AG20443 (cell line): ENCODE measurements at places on chromosomes 16 and 17.

GRCh38 chr17:10871914-10872313 lies 34.0 kb upstream of the PIRT start:
- no peak for DNase-seq

DNA sequence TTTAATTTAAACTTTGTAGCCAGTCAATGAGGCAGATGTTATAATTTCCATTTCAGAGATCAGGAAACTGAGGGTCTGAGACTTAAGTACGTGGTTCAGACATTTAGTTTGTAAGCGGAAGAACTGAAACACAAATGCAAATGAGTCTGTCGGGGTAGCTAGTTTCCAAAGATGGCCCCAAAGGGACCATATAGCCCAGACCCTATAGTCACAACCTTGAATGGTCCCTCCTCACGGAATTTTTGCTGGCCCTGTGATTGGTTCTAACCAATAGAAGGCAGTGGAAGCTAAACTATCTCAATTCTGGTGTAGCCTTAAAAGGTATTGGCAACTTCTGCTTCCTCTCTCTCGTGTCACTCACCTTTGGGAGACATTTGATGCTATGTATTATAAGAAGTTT lies 7.5 kb upstream of the BCO1 start:
- DNase-seq, result no peak

- DNase-seq, result no peak
Measured at GRCh38 chr17:47604598-47604927, 45.2 kb upstream of the KPNB1 start.

GRCh38 chr17:17853811-17854447 lies 17.1 kb upstream of the SREBF1 start:
- DNase-seq, result no peak

DNA sequence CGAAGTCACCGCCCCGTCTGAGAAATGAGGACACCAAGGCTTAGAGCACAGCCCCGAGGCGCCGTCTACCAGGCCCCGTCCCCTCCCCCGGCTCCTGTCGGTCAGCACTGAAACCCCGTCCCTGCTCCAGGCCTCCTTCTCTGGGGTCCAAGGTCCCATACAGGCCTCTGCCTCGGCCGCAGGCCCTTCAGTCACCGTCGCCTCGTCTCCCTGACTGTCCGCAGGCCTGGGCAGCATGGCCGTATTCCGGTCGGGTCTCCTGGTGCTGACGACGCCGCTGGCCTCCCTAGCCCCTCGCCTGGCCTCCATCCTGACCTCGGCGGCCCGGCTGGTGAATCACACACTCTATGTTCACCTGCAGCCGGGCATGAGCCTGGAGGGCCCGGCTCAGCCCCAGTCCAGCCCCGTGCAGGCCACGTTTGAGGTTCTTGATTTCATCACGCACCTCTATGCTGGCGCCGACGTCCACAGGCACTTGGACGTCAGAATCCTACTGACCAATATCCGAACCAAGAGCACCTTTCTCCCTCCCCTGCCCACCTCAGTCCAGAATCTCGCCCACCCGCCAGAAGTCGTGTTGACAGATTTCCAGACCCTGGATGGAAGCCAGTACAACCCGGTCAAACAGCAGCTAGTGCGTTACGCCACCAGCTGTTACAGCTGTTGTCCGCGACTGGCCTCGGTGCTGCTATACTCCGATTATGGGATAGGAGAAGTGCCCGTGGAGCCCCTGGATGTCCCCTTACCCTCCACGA lies 617 bp downstream of the COASY start:
- peak; percentile 41 for DNase-seq

DNA sequence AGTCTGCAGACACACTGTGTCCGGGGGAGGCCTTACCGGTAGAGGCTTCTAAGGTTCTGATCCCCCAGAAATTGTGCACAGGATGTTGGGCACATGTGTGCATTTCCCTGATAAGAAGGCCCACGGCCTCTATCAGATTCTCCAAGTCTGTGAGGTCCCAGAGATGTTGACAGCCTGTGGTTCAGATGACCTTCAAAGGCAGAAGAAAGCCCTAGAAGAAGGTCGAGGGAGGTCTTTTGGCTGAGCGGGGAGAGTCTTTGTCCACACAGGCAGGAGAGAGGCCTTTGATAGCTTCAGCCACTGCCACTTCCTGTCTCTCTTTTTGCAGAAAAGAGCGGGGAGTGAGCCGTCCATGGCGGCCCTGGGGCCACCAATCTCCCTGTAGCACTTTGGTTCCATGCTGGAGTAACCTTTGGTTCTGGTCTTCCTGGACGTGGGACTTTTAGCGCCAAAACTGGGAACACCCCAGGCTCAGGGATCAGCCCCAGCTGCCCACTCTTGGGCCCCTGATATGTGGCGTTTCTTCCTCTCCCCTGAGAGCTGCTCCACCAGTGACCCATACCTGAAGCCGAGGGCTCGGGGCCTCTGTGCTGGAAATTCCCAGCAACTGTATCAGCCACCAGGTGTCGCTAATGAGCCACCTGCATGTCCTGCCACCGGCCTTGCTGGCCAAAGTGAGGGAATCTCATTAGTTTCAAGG lies 28.1 kb upstream of the LGALS9 start:
- DNase-seq, result peak; percentile 89

GRCh38 chr16:31409433-31409832 lies 16.3 kb downstream of the ITGAD start:
- DNase-seq, result peak; percentile 37

GRCh38 chr17:66614469-66614868 lies 220.4 kb upstream of the CACNG5 start:
- no peak for DNase-seq

DNA sequence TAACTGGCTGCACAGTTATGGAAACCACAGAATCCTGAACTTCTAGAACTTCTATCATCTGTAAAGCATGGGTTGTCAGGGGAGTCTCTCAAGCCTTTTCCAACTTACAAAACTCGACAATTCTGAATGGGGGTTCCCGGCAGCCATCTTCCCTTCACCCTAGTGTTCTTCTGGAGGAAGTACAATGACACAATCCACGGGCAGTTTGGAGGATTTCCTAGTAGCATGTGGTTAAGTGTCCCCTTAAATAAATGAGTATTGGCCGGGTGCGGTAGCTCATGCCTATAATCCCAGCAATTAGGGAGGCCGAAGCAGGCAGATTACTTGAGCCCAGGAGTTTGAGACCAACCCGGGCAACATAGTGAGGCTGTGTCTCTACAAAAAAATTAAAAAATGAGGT lies 2.1 kb downstream of the SLC16A6 start:
- DNase-seq, result no peak

- DNase-seq, result peak; percentile 44
Measured at GRCh38 chr17:49201481-49201927, 8.9 kb downstream of the GNGT2 start.

DNA sequence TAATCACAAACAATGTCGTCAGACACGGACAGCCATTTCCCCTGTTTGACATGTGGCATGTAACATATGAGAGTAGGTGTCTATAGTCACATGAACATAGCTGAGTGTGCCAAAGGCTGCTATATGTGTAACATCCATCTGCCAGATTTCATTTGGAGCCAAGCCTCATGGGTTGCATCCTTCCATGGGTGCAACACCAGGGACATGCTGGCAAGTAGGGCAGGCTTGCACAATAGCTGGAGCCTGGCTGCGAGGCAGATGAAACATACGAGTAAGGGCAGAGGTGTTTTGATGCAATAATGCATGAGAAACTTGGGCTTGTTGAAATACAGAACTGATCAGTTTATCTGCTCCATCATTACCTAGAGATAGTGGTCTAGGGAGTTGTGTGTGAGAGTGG lies 9.0 kb upstream of the ZNF689 start:
- DNase-seq, result no peak

DNA sequence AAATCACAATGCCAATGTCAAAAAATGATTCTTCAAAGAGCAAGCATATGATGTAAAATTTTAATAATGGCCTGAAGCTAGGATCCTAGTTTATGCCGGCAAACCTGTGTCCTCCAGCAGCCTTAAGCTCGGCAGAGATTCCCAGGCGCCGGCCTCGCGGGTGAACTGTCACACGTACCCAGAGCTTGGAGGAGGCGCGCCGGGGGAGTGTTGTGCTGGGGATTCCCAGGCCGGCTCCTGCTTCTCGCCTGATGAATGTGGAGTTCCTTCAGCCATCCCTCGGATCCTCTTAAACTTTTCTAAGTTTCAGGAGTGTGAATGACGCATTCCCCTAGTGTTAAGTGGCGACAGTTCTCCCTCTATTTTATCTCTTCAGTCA lies 19.1 kb upstream of the NTN1 start:
- no peak for DNase-seq

DNA sequence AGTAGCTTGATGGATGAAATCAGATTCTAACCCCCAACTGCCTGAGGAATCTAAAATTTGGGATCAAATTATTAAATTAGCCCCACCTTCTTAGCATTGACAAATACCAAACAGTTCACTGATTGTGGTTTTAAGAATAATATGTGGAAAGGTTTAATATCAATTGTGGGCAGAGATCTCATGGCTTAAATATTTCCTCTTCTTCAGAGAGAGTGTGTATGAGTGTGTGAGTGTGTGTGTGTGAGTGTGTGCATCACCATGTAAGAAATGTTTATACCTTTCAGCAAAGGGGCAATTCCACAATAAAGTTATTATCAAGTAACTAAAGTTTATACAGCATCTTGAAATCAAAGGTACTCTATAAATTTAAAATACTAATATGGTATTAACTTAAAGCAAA lies 3.2 kb downstream of the SMURF2 start:
- DNase-seq, result no peak

DNA sequence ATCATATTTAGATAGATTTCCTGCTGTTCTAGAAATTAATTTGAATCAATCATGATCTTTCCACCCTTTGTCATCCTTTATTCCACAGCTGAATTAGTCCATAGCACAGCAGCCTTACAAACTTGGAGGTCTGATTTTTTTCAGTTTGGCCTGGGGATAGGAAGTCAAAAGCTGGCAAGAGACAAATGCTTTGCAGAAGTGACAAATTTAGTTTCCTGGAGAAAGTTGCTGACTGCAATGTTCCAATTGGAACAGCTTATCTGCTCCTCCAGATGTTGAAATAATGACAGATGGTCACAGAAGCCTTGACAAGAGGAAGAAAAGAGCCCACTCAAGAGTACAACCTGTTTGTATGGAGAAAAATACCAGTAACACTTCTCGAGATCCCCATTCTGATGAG lies 1276.1 kb upstream of the CDH8 start:
- DNase-seq, result no peak

DNA sequence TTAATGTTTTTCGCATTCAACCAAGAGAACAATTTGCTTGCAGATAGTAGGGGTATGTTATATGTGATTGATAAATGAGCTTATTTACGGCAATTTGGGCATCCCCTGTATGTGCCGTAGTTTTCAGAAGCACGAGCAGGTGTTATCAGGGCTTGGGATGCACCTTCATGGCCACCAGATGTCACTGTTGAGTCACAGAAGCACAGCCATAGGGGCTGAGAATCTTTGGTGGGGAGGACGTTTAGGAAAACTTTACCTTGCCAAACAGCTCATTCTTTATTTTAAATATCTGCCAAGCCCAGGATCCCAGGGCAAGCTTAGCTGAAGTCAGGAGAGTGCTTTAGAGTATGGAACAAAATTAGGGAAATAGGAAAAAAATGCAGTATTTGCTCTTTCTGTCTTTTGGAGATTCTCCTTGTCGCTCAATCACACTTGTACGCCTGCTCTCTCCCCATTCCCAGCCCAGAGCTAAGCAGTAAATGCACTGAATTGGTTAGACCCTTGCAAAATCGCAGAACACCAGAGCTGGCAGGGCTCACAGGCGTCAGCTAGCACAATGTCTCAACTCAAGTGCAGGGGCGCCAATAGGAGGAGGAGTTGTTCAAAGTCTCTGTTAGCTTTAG lies 93.6 kb upstream of the MPHOSPH6 start:
- peak; percentile 80 for DNase-seq

- DNase-seq, result no peak
Measured at GRCh38 chr17:13128676-13129075, 110.8 kb upstream of the ELAC2 start.

GRCh38 chr17:43373356-43373755 lies 25.4 kb upstream of the ARL4D start:
- DNase-seq, result no peak

DNA sequence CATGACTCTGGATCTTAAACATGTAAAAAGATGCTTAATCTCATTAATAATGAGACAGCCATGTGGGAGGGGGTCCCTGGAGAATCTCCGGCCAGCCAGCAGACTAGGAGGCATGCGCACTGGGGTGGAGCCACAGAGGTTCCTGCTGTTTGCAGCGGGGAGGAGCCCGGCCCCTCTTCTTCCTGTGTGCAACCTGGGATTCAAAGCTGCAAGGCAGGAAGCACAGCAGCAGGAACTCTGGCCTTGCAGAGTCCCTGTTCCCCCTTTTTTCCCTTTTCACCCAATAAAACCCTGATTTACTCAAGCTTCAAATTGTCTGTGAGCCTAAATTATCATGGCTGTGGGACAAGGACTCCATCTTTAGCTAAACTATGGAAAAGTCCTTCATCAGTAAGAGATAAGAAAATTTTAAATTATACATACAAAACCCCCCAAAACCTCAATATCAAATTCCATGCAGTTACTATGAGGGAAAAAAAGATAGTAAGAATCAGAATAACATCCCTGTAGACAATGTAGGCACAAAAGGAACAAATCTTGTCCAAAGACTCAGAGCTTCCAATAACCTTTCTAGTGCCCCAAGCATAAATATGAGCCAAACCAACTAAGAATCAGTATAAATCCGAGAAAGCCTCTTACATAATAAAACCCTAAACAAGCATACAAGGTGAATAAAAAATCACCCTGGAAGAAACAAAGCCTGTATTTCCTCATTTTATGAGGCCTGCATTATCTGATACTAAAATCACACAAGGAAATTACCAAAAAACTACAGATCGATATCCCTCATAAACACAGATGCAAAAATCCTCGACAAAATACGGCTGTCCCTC lies 12.1 kb downstream of the CFDP1 start:
- DNase-seq, result peak; percentile 50

GRCh38 chr16:5841974-5842373 lies 744.4 kb upstream of the EEF2KMT start:
- DNase-seq, result no peak

DNA sequence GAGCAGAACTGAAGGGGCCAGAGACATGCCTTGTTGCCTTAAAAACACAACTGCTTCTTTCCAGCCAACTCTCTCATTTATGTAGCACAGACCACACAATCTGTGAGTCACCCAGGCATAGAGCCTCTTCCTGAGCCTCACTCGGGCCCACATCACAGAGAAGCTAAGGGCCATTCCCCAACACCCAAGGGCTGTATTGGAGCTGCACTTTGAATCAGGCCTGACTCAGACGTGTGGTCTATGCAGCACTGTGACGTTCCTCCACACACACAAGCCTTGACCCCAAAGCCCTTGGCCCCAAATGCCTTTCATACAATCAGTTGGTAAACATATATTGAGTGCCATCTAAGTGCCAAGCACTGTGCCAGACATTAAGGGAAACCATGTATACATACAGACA lies 308.9 kb upstream of the DYNLRB2 start:
- peak; percentile 87 for DNase-seq
